ENCODE measurements at places on chromosomes 5 and 9. TPM values are rescaled to one million over a fixed set of nuclear protein-coding genes. Genes with fewer than 3 reads are reported as not detected.

The ROPN1L gene
- not detected for total RNA-seq

The SPATA31D3 gene
- total RNA-seq, result not detected

The PHPT1 gene
- 79.9 TPM for total RNA-seq

The AMBP gene
- total RNA-seq, result 0.55 TPM

The SLC34A1 gene
- total RNA-seq, result not detected

The MORN5 gene
- total RNA-seq, result not detected

The SLCO6A1 gene
- total RNA-seq, result not detected

The NIPBL gene
- total RNA-seq, result 39.9 TPM

The FBXO10 gene
- 31.3 TPM for total RNA-seq

The NUTM2G gene
- not detected for total RNA-seq

The PIP5K1B gene
- 0.36 TPM for total RNA-seq

The NIPAL4 gene
- total RNA-seq, result not detected

The FAM169A gene
- total RNA-seq, result 17.9 TPM

The MIER3 gene
- total RNA-seq, result 31.2 TPM

The PCDHAC2 gene
- not detected for total RNA-seq

The C5 gene
- total RNA-seq, result 3.0 TPM

The TOR1A gene
- total RNA-seq, result 45.6 TPM

The ADGRD2 gene
- total RNA-seq, result not detected

The ZNF622 gene
- 16.3 TPM for total RNA-seq

The IPO11 gene
- 38.4 TPM for total RNA-seq

The IFNA21 gene
- total RNA-seq, result not detected

The THBS4 gene
- 6.0 TPM for total RNA-seq

The HAPLN1 gene
- 1.6 TPM for total RNA-seq

The PLAC8L1 gene
- total RNA-seq, result 0.33 TPM

The PANK3 gene
- total RNA-seq, result 111 TPM

The ADRA1B gene
- total RNA-seq, result not detected

The GABRA6 gene
- total RNA-seq, result not detected

The SLC36A1 gene
- total RNA-seq, result 9.0 TPM

The LPAR1 gene
- total RNA-seq, result 13.9 TPM

The CDH12 gene
- total RNA-seq, result 0.05 TPM

The SELENOP gene
- total RNA-seq, result 221 TPM

The NTNG2 gene
- 0.26 TPM for total RNA-seq

The SLC6A7 gene
- total RNA-seq, result not detected

The SV2C gene
- not detected for total RNA-seq

The SETD9 gene
- 9.2 TPM for total RNA-seq

The HSD17B3 gene
- total RNA-seq, result 0.20 TPM

The TXN gene
- 375 TPM for total RNA-seq

The NUTM2F gene
- not detected for total RNA-seq

The GABRB2 gene
- total RNA-seq, result not detected

The OR1Q1 gene
- total RNA-seq, result not detected

The NUDT2 gene
- 9.4 TPM for total RNA-seq

The SPEF2 gene
- total RNA-seq, result not detected

The CCDC183 gene
- not detected for total RNA-seq

The PCDHGA7 gene
- 3.6 TPM for total RNA-seq

The DOLK gene
- total RNA-seq, result 21.9 TPM

The SHISAL2B gene
- total RNA-seq, result not detected

The MOB3B gene
- total RNA-seq, result 0.25 TPM

The SLC4A9 gene
- not detected for total RNA-seq

The FOXD1 gene
- 10.9 TPM for total RNA-seq

The ACOT12 gene
- total RNA-seq, result not detected

The TMEM174 gene
- not detected for total RNA-seq

The LHX2 gene
- total RNA-seq, result 0.48 TPM

The PDLIM4 gene
- 66.3 TPM for total RNA-seq

The TMEM171 gene
- not detected for total RNA-seq

Measured in SJCRH30 (cell line).